Endothelial cell of umbilical vein (primary cell): ENCODE measurements at places on chromosomes 5 and 9. TPM values are rescaled to one million over a fixed set of nuclear protein-coding genes. Genes with fewer than 3 reads are reported as not detected.

DOK3 gene
- 5.3 and 8.1 TPM in 2 replicates for total RNA-seq

GMCL2 gene
- total RNA-seq, result not detected in 2 replicates

KCNV2 gene
- total RNA-seq, result not detected in 2 replicates

FOXD4 gene
- total RNA-seq, result 0.35 and 0.42 TPM in 2 replicates

RAD50 gene
- 18.7 and 20.4 TPM in 2 replicates for total RNA-seq

TRIM41 gene
- total RNA-seq, result 17.3 and 19.9 TPM in 2 replicates

OCLN gene
- total RNA-seq, result 18.2 and 22.3 TPM in 2 replicates

SWI5 gene
- total RNA-seq, result 21.2 and 25.2 TPM in 2 replicates

GKAP1 gene
- 2.5 and 2.6 TPM in 2 replicates for total RNA-seq

PTGES2 gene
- total RNA-seq, result 64.2 and 69.6 TPM in 2 replicates

DNA sequence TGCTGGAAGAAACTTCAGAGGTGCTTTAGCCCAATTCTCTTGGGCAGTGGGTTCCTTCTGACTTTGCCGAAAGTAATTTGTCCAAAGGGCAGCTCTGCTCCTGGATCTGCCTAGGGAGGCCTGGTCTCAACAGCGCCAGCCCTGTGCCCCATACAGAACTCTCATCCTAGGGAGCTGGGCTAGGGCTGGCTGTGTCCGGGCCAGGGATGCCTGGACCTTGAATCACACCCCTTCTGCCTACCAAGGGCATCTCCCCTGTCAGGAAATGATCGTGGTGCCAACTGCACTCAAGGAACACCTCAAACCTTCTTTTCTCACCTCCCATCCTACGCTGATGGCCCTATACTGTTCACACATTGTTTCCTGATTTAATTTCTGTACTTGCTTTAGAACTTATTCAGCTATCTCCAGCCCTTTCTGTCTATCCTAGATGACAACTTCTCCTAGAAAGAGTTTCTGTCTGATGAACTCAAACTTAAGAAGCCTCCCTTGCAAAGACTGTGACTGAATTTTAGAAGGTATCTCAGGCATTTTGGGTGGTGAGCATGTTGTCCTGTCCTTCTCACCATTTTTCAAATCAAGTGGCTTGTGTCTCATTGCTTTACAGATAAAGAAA lies 37.4 kb upstream of the NFIB start:
- no peak for DNase-seq

DNA sequence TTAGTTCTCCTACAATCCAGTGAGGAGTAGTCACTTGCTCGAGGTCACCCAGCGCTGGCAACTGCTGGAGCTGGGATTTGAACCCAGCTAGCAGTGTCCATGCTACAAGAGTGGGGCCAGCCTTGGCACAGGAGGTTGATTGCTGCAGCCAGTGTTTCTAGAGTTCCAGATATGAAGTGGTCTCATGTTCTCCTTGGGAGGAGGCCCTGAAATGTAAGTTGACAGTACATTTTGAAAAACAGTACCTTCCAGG lies 802 bp downstream of the CCDC107 start:
- no peak for DNase-seq

- no peak for DNase-seq
Measured at GRCh38 chr5:123358751-123359150, 64.5 kb downstream of the CEP120 start.

GRCh38 chr9:1366276-1366675 lies 316.1 kb downstream of the DMRT2 start:
- DNase-seq, result no peak

GRCh38 chr5:142626786-142627185 lies 59.1 kb downstream of the FGF1 start:
- DNase-seq, result no peak

DNA sequence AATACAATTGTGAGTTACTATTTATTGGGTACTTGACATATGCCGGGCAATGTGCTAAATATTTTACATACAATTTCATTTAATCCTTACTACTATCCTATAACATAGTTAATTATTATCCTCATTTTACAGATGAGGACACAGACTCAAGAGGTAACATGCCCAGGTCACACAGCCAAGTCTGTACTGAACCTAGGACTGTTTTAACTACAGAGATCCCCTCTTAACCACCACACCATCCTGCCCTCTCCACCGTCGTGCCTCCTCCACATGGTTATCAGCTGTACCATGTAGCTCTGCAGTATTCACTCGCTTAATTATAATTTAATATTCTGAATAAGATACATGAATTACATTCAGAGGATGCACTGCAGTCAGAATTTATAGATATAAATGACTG lies 5.3 kb downstream of the RAB14 start:
- DNase-seq, result no peak
